Memory B cell (primary cell): ENCODE measurements at places on chromosomes 7 and 10.

- peaks cover 2% of the 10 kb centered on the region for H3K36me3 ChIP-seq
- H3K27me3 ChIP-seq, result peaks cover 4% of the 10 kb centered on the region
- no peak for DNase-seq
- no peak overlapping the region for H3K4me3 ChIP-seq
- no peaks in the 10 kb centered on the region for H3K4me1 ChIP-seq
Observed at GRCh38 chr7:136324073-136324704, 347.0 kb upstream of the MTPN start.

DNA sequence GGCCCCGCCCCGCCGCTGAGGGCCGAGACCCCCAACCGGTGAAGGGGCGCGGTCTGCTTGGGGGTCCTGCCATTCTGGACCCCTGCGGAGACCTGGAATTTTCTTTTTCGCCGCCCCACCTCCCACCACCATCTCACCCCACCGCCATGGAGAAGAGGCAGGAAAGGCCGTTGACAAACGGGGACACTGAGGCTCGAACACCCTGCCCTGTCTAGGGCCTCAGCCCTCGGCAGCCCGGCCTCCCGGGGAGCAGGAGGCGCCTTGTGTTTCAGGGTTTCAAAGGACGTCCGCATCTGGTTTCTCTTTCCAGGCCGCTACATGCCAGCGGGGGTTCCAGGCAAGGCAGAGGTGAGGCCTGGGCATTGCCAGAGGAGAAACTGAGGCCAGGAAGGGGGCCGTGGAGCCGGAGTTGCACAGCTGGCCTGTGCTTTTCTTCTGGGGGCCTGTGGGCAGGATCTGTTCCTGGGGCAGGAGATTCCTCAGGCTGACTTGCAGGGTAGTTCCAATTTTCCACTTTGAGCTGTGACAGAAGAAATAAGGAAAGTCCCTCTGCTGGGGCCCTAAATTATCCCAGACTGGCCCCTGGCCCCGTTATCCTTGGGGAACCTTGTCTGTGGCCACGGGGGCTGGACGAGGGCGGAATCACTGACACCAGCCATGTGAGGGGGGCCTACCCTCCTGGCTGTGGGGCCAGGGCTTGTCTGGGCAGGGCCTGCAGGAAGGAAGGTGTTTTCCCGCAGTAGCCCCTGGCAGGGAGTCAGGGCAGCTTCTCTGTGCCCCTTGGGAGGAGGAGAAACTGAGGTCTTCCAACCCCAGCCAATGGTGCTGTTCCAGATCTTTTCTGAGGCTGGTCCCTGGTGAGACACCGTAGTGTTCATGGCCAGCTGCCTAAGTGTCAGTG, 900 bp upstream of the MICALL2 start:
- H3K36me3 ChIP-seq, result no peaks in the 10 kb centered on the region
- H3K4me1 ChIP-seq, result peaks cover 11% of the 10 kb centered on the region
- no peak overlapping the region for H3K27ac ChIP-seq

- DNase-seq, result no peak
- no peak overlapping the region for H3K4me3 ChIP-seq
- H3K36me3 ChIP-seq, result peaks cover 2% of the 10 kb centered on the region
- no peaks in the 10 kb centered on the region for H3K27me3 ChIP-seq
- H3K27ac ChIP-seq, result no peak overlapping the region
Observed at GRCh38 chr10:46170789-46171188, 116.0 kb upstream of the ANTXRL start.

- no peak for DNase-seq
- peak overlapping the region; percentile 35 for H3K27ac ChIP-seq
- H3K36me3 ChIP-seq, result peaks cover 9% of the 10 kb centered on the region
Observed at GRCh38 chr10:12360461-12360860, 11.1 kb downstream of the CAMK1D start.

- no peaks in the 10 kb centered on the region for H3K27me3 ChIP-seq
- peaks cover 13% of the 10 kb centered on the region for H3K36me3 ChIP-seq
- H3K4me1 ChIP-seq, result peaks cover 13% of the 10 kb centered on the region
Observed at GRCh38 chr10:6211671-6212635, 9.2 kb downstream of the PFKFB3 start.

DNA sequence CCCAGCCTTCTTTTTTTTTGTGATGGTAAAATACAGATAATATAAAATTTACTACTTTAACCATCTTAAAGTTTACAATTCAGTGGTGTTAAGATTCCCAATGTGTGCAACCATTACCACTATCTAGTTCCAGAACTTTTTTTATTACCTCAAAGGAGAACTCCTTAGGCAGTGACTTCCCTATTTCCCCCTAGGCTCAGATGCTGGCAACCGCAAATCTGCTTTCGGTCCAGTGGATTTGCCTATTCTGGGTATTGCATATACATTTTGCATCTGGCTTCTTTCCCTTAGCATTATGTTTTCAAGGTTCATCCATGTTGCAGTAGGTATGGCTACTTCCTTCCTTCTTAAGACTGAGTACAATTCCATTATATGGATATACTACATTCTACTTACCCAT, 56.5 kb downstream of the AFAP1L2 start:
- H3K4me1 ChIP-seq, result no peaks in the 10 kb centered on the region
- no peak overlapping the region for H3K27ac ChIP-seq
- H3K27me3 ChIP-seq, result no peaks in the 10 kb centered on the region
- no peaks in the 10 kb centered on the region for H3K36me3 ChIP-seq
- no peak overlapping the region for H3K4me3 ChIP-seq

GRCh38 chr7:81234896-81235295, 316.0 kb upstream of the SEMA3C start:
- no peaks in the 10 kb centered on the region for H3K4me1 ChIP-seq
- no peak for DNase-seq
- no peak overlapping the region for H3K4me3 ChIP-seq
- H3K36me3 ChIP-seq, result no peaks in the 10 kb centered on the region

GRCh38 chr10:6755781-6756460, 175.8 kb upstream of the PRKCQ start:
- DNase-seq, result no peak
- H3K4me1 ChIP-seq, result no peaks in the 10 kb centered on the region
- no peaks in the 10 kb centered on the region for H3K36me3 ChIP-seq
- H3K27ac ChIP-seq, result no peak overlapping the region
- peaks cover 15% of the 10 kb centered on the region for H3K27me3 ChIP-seq
- H3K4me3 ChIP-seq, result no peak overlapping the region

DNA sequence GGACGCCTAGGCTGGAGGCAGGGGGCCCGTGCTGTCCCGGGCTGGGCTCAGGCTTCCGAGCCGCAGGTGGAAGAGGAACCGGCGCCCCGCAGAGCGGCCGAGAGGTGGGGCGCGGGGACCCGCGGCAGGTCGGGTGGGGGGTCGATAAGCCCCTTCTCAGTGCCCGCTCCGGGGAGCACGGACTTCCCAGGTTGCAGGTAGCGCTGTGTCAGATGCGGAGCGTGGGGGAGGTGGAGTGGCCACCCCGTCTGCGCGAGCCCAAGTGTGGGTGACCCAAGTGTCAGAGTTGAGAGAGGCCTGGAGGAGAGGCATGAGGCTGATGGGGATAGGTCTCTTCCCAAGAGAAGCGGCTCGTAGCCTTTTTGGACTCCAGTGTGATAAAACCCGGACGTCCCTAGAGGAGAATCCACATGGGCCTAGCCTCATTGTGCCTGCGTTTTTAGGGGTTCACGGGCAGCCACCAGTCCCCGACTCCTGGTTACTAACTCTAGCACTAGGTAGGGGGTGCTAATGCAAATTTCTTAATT, 580 bp downstream of the EEPD1 start:
- H3K4me3 ChIP-seq, result peak overlapping the region; percentile 87
- no peaks in the 10 kb centered on the region for H3K36me3 ChIP-seq
- peak; percentile 15 for DNase-seq

GRCh38 chr7:134535919-134536299, 8.5 kb downstream of the AKR1B10 start:
- H3K4me1 ChIP-seq, result no peaks in the 10 kb centered on the region
- H3K27me3 ChIP-seq, result peaks cover 8% of the 10 kb centered on the region
- no peak overlapping the region for H3K27ac ChIP-seq
- H3K36me3 ChIP-seq, result no peaks in the 10 kb centered on the region

DNA sequence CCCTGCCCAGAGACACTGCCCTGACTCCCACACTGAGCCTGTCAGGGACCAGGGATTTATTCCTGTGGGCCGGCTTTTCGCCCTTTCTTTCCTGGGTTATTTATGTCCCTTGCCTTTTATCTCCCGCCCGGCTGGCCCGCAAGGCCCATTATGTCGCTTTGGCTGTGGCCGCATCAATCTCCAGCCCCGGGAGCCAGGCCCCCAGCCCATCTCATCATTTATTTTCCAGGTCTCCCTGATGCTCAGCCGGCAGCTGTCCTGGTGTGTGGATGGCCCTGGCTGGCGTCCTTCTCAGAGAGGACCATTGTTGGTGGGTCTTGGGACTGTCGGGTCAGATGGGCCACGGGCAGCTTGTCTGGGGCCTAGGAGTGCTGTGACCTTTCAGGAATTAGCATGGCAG, 82.3 kb downstream of the FAM241B start:
- no peaks in the 10 kb centered on the region for H3K4me1 ChIP-seq
- no peak overlapping the region for H3K4me3 ChIP-seq
- H3K27ac ChIP-seq, result no peak overlapping the region
- H3K36me3 ChIP-seq, result no peaks in the 10 kb centered on the region
- H3K27me3 ChIP-seq, result peaks cover 15% of the 10 kb centered on the region

GRCh38 chr7:99559175-99559915, 903 bp downstream of the ZNF655 start:
- H3K36me3 ChIP-seq, result peaks cover 36% of the 10 kb centered on the region
- no peaks in the 10 kb centered on the region for H3K27me3 ChIP-seq
- DNase-seq, result no peak
- H3K4me3 ChIP-seq, result peak overlapping the region; percentile 95
- peaks cover 32% of the 10 kb centered on the region for H3K4me1 ChIP-seq
